ENCODE measurements at places on chromosomes 5 and 9. TPM values are rescaled to one million over a fixed set of nuclear protein-coding genes. Genes with fewer than 3 reads are reported as not detected.

- peaks cover 8% of the 10 kb centered on the region for H3K27me3 ChIP-seq
- H3K4me1 ChIP-seq: no peaks in the 10 kb centered on the region
- no peak for DNase-seq
- H3K27ac ChIP-seq: no peak overlapping the region
- H3K4me3 ChIP-seq: no peak overlapping the region
- no peaks in the 10 kb centered on the region for H3K36me3 ChIP-seq
These were observed 22.6 kb downstream of the ASS1 start for GRCh38 chr9:130467316-130467715.

GRCh38 chr9:6488395-6488794 is 75.4 kb downstream of the UHRF2 start:
- H3K4me1 ChIP-seq: no peaks in the 10 kb centered on the region
- H3K27ac ChIP-seq: no peak overlapping the region

HTR4 gene
- total RNA-seq: not detected

GRCh38 chr9:90559075-90560073 is 83.2 kb downstream of the DIRAS2 start:
- no peaks in the 10 kb centered on the region for H3K4me1 ChIP-seq
- no peak for DNase-seq
- no peaks in the 10 kb centered on the region for H3K36me3 ChIP-seq
- no peaks in the 10 kb centered on the region for H3K27me3 ChIP-seq

GRCh38 chr5:28249771-28250415 is 1211.5 kb upstream of the CDH9 start:
- H3K4me1 ChIP-seq: no peaks in the 10 kb centered on the region
- no peaks in the 10 kb centered on the region for H3K27me3 ChIP-seq
- H3K27ac ChIP-seq: no peak overlapping the region
- H3K4me3 ChIP-seq: no peak overlapping the region
- no peaks in the 10 kb centered on the region for H3K36me3 ChIP-seq
- no peak for DNase-seq

ZNG1E gene
- 35.3 TPM for total RNA-seq

GRCh38 chr5:42745426-42745825 is 11.2 kb upstream of the CCDC152 start:
- H3K36me3 ChIP-seq: no peaks in the 10 kb centered on the region
- no peaks in the 10 kb centered on the region for H3K27me3 ChIP-seq
- no peak overlapping the region for H3K27ac ChIP-seq
- no peaks in the 10 kb centered on the region for H3K4me1 ChIP-seq
- no peak for DNase-seq

DNA sequence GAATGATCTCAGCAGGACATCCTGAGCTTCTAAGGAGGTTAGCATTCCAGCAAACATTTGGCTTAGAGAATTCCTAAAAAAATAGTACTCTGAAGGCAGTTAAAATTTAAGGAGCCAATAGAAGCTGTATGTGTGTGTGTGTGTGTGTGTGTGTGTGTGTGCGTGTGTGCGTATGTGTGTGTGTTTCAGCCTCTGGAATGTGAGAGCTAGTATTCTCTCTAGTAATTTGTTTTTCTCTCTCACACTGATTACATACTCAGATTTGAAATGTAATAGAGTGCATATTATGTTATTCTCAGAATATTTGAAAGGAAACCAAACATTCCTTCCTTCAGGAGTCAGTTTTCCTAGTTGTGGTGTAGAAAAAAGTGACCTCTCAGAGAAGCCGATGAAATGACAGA is 279.6 kb downstream of the TMEM38B start:
- H3K4me1 ChIP-seq: no peaks in the 10 kb centered on the region
- DNase-seq: no peak
- no peaks in the 10 kb centered on the region for H3K27me3 ChIP-seq
- no peak overlapping the region for H3K4me3 ChIP-seq
- H3K27ac ChIP-seq: no peak overlapping the region
- H3K36me3 ChIP-seq: no peaks in the 10 kb centered on the region

DNA sequence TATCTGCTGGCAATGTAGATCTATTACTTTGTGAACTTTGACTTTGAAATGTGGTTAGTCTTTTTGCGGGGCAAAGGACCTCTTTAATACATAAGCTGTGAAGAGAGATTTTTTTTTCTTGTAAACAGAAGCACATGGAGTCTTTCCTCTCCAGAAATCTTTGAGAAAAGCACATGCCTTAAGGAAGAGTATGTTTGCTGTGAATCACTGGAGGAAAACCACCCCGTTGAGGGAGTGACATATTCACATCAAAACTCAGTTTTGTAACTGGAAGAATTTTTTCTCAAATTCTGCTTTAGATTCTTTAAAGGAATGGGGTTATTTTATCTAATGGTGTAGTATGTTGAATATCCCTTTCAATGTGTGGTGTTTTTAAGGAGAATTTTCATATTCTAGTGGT is 3.5 kb downstream of the DMRT3 start:
- no peaks in the 10 kb centered on the region for H3K36me3 ChIP-seq
- DNase-seq: no peak
- H3K4me3 ChIP-seq: no peak overlapping the region
- H3K4me1 ChIP-seq: no peaks in the 10 kb centered on the region
- H3K27me3 ChIP-seq: peaks cover 49% of the 10 kb centered on the region
- H3K27ac ChIP-seq: no peak overlapping the region

- H3K4me3 ChIP-seq: no peak overlapping the region
- peaks cover 44% of the 10 kb centered on the region for H3K4me1 ChIP-seq
- no peaks in the 10 kb centered on the region for H3K27me3 ChIP-seq
- no peaks in the 10 kb centered on the region for H3K36me3 ChIP-seq
These were observed 9.2 kb upstream of the IL12B start for GRCh38 chr5:159339460-159339859.

GRCh38 chr5:68315679-68316271 is 100.2 kb downstream of the PIK3R1 start:
- DNase-seq: peak; percentile 69
- peak overlapping the region; percentile 61 for H3K27ac ChIP-seq
- H3K4me3 ChIP-seq: no peak overlapping the region
- H3K36me3 ChIP-seq: no peaks in the 10 kb centered on the region

GABRA6 gene
- total RNA-seq: not detected

DNA sequence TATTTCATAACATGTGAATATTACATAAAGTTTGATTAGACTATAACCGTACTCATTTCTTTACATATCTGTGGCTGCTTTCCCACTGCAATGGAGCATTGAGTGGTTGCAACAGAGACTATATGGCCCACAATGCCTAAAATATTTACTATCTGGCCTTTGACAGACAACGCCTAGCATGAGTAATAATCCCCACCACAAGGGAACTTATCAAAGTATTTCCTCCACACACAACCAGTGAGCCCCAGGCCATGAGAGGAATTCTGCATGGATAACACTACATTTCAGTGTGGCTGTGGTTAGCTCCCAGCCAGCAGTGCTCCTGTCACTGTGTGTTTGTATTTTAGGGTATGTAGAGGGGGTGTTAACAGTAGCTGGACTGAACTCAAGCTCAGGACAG is 54.8 kb downstream of the FAM81B start:
- no peak overlapping the region for H3K4me3 ChIP-seq
- no peak overlapping the region for H3K27ac ChIP-seq
- no peak for DNase-seq
- no peaks in the 10 kb centered on the region for H3K4me1 ChIP-seq

IL13 gene
- total RNA-seq: 1.4 TPM

PTPRD gene
- total RNA-seq: 0.68 TPM

DNA sequence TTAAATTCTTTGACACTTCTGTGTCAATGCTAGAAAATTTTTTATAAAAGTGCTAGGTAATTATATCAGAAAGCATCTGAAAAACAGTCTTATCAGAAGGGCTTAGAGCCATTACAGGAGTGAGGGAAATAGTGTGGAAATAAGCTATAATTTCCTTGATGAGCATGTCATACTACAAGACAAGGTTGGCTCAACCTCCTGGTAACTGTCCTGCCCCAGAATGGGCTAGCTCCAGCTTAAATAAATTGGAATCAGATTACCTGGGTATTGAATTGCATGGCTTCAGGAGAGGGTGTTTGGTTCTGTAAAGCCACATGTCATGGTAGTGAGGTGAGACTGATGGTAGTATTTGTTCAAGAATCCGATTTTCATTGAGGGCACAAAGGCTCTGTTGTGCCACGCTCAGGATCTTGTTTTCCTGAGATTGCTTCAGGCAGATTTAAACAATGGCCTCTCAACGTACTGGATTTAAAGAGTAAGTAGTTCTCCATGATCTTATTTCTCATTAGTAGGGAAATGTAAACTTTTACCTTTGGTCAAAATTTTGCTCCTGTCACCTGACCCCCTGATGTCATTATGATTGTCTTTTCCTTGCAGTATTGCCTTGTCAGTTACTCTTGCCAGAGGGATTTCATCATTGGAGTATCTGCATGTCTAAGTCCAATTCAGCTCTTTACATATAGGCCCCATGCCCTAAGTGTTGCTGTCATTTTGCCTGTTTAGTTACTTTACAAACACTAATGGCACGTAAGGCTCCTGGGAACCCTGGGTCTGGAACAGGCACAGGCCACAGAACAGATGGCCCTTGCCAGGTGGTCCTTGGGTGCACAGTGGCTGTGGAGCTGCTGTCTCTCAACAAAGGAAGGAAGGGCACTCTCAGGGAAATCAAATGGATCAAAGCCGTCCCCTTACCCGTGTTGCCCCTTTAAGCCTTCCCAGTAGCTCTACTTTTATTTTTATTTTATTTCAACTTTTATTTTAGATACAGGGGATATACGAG is 21.3 kb downstream of the TRIO start:
- DNase-seq: no peak
- H3K27me3 ChIP-seq: no peaks in the 10 kb centered on the region
- H3K36me3 ChIP-seq: no peaks in the 10 kb centered on the region

DNA sequence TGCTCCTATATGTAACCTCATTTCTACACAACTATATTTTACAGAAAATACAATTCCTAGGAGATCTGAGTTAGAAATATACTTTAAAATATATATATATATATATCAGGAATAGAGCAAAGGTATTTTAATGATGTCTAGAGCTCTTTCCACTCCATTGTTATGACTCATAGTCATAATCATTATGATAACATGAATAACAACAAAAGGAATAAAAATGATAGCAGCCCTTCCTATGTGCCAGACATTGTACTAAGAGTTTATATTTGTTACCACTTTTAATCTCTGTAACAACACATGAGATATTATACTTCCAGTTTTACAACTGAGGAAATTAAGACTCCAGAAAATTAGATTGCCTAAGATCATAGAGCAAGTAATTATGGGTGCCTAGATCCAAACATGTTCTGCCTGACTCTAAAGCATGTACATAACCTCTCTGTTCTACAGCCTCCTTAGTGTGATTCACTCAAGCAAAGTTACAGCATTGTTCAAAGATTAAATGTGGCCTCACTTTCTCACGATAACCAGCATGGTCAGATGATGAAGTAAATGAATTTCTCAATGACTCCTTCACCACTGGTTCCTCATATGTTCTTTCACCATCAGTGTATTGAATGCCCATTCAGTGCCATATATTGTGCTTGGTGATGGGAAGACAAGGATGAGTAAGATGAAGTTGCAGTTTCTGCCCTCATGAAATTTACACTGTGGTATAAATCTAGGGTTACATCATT is 452.1 kb downstream of the EFNA5 start:
- H3K36me3 ChIP-seq: no peaks in the 10 kb centered on the region
- H3K4me1 ChIP-seq: no peaks in the 10 kb centered on the region
- H3K27me3 ChIP-seq: peaks cover 2% of the 10 kb centered on the region

DNA sequence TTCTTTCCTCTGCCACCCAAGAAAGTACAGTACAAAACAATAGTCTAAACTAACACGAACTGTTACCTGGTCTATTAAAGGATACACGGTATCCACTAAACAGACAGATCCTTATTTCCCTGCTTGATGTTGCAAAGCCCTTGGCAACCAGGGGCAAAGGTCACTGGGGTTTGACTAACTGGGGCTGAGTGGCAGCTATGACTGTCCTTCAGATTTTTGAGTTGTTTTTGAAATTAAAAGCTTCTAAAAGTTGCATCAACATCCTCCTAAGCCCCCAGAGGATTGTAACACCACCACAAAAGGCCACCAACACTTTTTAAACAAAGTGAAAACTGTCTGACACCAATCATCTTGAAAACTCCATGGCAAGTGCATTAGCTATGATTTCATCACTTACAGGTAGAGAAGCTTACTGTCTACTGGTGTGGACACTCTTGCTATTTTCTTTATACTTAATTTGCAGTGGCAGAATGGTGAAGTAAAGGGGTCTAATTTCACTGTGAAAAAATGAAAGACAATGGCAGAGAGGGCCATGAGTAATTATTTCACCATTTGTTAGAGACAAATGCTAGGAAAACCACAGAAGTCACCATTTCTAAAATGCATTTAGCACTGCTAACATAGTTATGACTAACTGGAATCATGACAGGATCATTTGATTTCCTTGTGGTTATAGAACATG is 292.4 kb downstream of the EFNA5 start:
- DNase-seq: no peak
- no peaks in the 10 kb centered on the region for H3K27me3 ChIP-seq
- no peak overlapping the region for H3K4me3 ChIP-seq
- H3K27ac ChIP-seq: no peak overlapping the region

CCDC192 gene
- total RNA-seq: not detected

SH3PXD2B gene
- not detected for total RNA-seq

GRCh38 chr5:94240596-94240992 is 377.8 kb downstream of the KIAA0825 start:
- H3K36me3 ChIP-seq: no peaks in the 10 kb centered on the region
- H3K27ac ChIP-seq: no peak overlapping the region
- H3K4me1 ChIP-seq: no peaks in the 10 kb centered on the region
- H3K27me3 ChIP-seq: no peaks in the 10 kb centered on the region
- no peak for DNase-seq
- no peak overlapping the region for H3K4me3 ChIP-seq

GRCh38 chr5:124935065-124935464 is 188.6 kb upstream of the ZNF608 start:
- H3K4me1 ChIP-seq: peaks cover 20% of the 10 kb centered on the region
- H3K27ac ChIP-seq: peak overlapping the region; percentile 60
- H3K4me3 ChIP-seq: no peak overlapping the region
- H3K36me3 ChIP-seq: no peaks in the 10 kb centered on the region
- peak; percentile 48 for DNase-seq

- no peak overlapping the region for H3K4me3 ChIP-seq
- no peak overlapping the region for H3K27ac ChIP-seq
- DNase-seq: no peak
- H3K4me1 ChIP-seq: no peaks in the 10 kb centered on the region
These were observed 32.9 kb upstream of the GOLGA1 start for GRCh38 chr9:124973807-124974206.

GRCh38 chr9:33434317-33435105 is 12.9 kb downstream of the AQP3 start:
- H3K36me3 ChIP-seq: no peaks in the 10 kb centered on the region
- no peaks in the 10 kb centered on the region for H3K4me1 ChIP-seq

CAST gene
- total RNA-seq: 414 TPM

- DNase-seq: no peak
- H3K4me3 ChIP-seq: no peak overlapping the region
- H3K4me1 ChIP-seq: no peaks in the 10 kb centered on the region
- no peaks in the 10 kb centered on the region for H3K27me3 ChIP-seq
- no peaks in the 10 kb centered on the region for H3K36me3 ChIP-seq
These were observed 13.7 kb upstream of the NXNL2 start for GRCh38 chr9:88521308-88521707.

- H3K27me3 ChIP-seq: peaks cover 2% of the 10 kb centered on the region
- DNase-seq: peak; percentile 58
These were observed 77.4 kb upstream of the DMRT1 start for GRCh38 chr9:764105-764524.

Measured in natural killer cell (primary cell).